ENCODE measurements at places on chromosomes 12 and 14. TPM values are rescaled to one million over a fixed set of nuclear protein-coding genes. Genes with fewer than 3 reads are reported as not detected.

DNA sequence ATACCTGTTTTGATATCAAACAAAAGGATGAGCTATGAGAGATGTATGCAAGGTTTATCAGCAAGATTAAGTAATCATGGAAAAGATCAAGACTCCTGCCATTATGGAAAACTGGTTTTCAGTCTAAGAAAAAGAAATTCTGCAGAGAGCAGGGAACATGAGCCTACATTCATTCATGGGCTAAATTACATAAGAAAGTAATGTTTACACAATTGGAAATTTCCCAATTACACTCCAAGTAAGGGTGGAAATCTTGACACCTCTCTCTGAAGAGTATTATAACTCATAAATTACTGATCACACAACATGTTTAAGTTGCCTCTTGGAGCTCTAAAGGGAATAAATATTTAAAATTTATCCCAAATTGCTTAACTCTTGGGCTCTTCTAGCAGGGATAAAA is 206.2 kb downstream of the SLC6A15 start:
- no peak for DNase-seq

DNA sequence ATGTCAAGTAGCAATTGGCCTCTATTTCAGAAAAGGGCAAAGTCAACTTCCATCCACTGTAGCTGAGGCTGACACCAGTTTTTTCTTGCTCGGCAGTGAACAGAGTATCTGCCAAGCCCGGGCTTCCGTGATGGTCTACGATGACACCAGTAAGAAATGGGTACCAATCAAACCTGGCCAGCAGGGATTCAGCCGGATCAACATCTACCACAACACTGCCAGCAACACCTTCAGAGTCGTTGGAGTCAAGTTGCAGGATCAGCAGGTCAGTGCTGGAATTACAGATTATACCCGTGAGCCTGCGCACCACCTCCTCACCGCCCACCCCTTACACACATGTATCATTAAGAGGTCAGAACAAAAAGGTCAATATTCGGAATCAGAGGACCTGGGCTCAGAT is 19.4 kb downstream of the EVL start:
- no peak for DNase-seq

- DNase-seq, result no peak
Measured at GRCh38 chr14:53295985-53296582, 143.0 kb upstream of the DDHD1 start.

GRCh38 chr14:92877757-92878431 is 45.1 kb upstream of the CHGA start:
- DNase-seq, result no peak

- no peak for DNase-seq
Measured at GRCh38 chr14:21395450-21395849, 11.6 kb upstream of the SUPT16H start.

- DNase-seq, result no peak
Measured at GRCh38 chr12:108935159-108935763, 55.4 kb downstream of the DAO start.

- DNase-seq, result no peak
Measured at GRCh38 chr12:14664434-14665023, 31.9 kb downstream of the GUCY2C start.

DNA sequence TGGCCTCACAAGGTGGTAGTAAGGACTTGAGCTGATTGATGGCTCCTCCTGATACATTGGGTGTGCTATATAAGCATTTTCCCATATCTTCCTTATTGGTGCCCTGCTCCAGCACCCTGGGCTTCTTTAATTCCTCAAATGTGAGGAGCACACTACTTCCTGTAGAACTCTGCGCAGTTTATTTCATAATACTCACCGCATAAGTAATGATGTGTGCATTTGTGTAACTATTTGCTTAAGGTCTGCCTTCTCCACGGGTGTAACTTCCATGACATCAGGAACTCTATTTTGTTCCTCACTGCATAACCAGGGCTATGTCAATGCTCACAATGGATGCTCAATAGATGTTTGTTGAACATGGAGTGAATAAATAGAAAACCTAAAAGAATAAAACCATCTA is 392.2 kb downstream of the SEC23A start:
- DNase-seq, result no peak

- DNase-seq, result no peak
Measured at GRCh38 chr12:90939382-90939781, 15.6 kb downstream of the CCER1 start.

DNA sequence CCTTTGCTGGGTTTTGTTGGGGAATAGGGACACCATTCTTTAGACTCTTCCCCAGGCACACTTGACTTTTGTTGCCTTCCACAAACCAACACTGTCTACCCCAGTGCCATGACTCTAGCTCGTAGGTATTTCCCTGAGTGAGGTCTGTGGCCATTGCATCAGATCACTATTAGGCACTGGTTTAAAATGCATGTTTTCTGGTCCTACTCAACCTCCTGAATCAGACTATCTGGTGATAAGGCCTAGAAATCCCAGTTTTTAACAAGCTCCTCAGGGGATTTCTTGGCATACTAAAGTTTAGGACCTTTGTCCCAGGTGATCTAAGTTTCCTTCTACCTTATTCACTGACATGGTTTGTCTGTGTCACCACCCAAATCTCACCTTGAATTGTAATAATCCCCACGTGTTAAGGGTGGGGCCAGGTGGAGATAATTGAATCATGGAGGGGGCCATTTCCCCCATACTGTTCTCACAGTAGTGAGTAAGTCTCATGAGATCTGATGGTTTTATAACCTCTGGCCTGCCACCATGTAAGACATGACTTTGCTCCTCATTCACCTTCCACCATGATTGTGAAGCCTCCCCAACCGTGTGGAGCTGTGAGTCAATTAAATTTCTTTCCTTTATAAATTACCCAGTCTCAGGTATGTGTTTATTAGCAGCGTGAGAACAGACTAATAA is 87.8 kb upstream of the PSMC1 start:
- no peak for DNase-seq

DNA sequence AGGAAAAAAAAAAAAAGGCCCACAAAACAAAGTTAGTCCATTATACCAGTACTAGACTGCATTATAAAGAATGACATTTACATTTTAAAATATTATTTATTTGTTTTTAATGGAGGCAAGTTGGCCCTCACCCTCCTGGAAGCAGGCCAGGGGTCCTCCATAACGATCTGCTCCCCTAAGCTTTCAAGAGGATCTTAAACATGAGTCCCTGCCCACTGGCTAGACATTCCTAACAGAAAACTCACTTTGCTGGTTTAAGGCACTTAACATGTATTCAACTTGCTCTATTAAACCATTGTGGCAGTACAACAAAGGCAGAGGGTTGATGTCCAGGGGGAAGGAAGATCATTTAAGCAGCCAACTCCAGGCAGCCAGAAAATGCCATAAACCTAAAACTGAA is 111.4 kb downstream of the STXBP6 start:
- no peak for DNase-seq

- no peak for DNase-seq
Measured at GRCh38 chr14:73888971-73889370, 2.3 kb downstream of the ZNF410 start.

GRCh38 chr14:90903101-90903500 is 86.9 kb upstream of the TTC7B start:
- DNase-seq, result no peak

DNA sequence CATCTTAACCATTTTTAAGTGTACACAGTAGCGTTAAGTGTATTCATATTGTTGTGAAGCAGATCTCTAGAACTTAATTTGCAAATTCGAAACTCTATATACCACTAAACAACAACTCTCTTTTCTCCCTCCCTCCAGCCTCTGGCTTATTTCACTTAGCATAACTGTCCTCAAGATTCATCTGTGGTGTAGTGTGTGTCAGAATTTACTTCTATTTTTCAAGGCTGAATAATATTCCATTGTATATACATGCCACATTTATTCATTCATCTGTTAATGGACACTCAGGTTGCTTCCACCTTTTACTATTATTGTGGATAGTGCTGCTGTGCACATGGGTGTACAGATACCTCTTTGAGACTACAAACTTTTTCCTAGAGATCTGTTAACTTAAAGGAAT is 26.5 kb downstream of the VRK1 start:
- no peak for DNase-seq

DNA sequence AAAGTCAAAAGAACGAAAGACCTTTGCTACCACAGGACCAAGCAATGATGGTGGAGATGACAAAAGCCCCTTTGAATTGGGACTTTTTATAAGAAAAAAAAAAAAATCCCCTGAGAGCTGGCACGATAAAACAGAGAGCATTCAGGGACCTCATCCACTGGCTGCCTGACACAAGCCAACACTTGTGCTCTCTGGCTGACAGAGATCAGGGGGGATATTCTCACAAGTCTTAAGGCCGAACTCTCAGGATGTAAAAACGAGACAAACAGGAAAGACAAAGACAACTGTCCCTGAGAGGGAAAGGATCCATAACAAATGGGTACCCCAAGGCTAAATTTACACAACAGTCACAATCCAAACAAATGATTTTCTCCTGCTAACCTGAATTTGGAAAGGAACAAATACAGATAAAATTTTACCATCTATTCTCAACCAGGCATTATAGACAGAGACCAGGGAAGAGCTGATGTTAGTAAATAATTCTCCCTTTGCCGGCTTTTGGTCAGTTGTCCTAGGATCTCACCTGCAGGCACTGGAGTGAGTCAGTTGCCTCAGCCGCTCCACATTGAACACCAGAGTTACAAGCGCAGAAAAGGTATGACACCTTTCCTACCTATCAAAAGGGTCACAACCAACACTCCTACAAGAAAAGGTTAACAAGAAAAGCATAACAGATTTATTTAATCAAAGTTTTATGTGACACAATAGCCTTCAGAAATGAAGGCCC is 37.9 kb upstream of the GARIN6 start:
- no peak for DNase-seq

DNA sequence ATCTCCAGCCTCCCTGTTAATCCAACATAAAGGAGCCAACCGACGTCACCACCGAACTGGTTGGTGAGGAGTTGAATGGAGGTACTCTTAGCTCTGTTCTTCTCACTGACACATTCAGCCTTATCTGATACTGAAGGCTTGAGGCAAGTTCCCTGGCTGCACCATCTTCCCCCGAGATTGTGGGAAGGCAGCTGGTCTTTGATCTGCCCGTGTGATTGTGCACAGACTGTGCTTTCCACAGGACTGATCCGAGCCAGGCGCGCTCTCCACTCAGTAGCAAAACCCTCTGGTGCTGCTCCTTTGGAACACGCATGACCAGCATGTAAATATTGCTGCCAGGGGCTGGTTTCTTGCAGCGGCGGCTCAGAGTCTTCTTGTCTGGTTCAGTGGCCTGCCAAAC is 30.1 kb upstream of the DLK1 start:
- DNase-seq, result no peak

Gene DDN
- 9.2 TPM for total RNA-seq

Gene RPS6KL1
- 26.5 TPM for total RNA-seq

Gene INSM2
- 0.47 TPM for total RNA-seq

Gene AQP6
- total RNA-seq, result 0.62 TPM

Gene PTHLH
- not detected for total RNA-seq

Gene GPR135
- 5.9 TPM for total RNA-seq

Gene VSIG10
- total RNA-seq, result 15.4 TPM
